G401 (cell line): ENCODE measurements at places on chromosomes 3 and 15.

DNA sequence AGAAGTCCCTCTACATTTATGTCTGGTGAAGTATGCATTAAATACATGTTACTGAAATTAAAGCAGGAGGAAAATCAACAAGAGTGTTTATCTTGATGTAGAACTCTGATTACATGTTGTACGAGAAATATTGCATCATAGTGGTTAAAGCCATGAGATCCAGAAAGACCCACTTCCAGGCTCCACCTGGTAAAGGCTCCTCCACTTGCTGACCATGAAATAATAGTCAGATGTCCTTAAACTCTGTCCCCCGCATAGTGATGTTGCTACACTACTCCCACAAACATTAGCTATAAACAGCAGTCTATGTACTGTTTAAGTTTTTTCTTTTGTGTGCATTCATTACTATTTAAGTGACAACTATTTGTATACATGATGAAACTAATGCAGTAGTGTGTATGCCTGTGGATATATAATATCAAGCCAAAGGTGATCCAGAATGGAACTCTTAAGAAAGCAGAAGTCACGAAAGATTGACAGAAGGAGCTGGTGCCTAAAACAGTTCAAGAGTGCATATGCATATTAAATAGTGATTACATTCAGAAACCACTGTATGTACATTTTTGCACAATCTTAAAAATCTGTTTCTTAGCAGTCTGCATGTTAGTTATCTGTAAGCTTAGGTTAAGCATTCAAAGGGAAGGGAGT, 264.4 kb upstream of the KCNMB2 start:
- no peak for DNase-seq

DNA sequence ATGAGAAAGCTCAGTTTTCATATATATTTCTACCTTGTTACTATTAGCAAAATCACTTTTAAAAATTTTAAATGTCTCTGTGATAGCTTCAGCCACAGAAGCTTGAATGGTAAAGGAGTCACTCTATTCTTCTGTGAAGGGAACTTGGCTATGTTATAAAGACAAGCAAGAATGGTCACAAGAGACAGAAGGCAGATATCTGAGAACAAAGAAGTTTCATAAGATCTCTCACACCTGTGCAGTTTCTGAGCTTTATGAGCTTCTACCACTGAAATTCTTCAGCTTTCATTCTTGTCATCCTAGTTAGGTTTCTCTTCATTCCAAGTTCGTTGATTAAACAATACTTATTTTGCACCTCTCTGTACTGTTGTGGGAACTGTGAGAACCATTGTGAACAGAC, 853.4 kb downstream of the IGSF11 start:
- no peak for DNase-seq

DNA sequence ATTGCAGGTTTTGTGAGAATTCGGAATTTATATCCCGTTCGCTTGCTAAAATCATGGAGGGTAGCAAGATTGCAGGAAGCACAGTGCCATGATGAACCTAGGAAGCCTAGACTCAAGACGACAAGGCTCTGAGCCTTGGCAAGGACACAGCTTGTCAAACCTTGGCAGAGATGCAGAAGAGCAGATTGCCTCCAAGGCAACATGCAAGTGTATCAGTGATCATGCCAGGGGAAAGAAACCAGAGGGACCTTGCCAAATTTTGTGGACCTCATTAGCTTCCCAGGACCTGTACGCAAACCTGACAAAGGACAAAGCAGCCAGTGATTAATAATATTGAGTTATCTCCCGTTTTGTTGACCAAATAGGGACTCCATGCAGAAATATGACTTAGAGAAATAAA, 159.7 kb downstream of the GOLIM4 start:
- peak; percentile 98 for DNase-seq

DNA sequence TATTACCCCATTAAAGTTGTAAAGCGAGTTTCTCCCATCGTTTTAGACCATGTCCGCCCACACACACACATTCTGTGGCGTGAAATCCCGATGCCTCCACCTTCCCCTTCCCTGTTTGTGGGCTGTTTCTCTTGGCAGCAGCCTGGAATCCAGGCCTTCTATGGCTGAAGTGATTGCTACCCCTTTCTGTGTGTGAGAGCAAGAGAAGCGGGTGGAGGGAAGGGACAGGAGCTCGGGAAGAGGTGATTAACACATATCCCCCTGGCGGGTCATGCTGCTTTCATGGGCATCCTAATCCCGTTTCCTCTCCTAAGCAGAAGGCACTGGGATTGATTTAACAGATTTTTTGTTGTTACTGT, 283.8 kb upstream of the RGMA start:
- no peak for DNase-seq

GRCh38 chr3:47715928-47716327, 65.8 kb downstream of the SMARCC1 start:
- no peak for DNase-seq

DNA sequence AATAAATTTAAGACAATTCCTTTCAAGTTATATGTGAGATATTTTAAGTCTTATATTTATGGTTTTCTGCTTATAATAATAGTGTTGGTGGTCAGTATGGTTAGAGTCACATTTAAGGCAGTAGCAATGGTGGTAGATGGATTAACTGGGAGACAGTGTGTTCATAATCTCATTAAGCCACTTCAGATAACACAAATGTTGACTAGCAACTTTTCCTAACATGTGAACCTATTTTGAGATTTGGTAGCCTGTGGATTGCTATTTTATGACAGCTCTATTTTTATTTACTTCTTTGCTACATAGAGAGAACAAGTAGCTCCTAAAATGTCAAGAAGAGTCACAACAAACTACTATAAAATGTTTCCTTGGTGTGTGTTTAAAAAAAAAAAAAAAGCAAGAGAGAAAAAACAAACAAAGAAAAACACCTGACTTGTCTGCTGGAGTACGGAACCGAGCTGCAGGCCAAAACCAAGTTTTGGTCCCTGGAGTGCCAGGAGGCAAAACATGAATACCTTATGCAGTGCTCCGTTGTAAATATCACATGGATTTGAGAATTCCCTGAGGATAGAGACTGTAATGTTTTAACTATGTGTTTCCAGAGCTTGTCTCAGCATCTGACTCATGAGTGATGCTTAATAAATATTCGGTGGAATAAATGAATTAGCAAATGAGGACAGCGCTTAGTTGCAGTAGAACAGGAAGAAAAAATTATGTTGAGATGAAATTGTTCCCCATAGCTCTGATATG, 457.1 kb upstream of the ROBO2 start:
- DNase-seq = no peak

DNA sequence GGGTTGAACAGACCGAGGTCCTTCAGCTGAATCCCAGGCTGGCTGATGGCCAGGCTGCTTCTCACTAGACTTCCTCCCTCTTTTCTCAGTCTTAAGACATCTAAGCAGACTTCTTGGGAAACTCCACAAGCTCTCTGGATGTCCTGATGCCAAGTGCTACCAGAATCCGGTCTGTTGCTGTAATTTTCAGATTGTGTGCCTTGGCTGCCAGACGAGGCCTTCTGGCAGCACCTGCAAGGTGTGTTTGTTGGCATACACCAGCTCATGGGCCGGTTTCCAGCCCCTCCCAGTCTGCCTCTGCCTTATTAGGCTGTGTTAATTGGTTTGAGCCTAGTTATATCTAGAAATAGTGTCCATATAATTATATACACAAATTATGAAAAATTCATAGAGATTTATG, 120.6 kb downstream of the TNIK start:
- DNase-seq = peak; percentile 91

DNA sequence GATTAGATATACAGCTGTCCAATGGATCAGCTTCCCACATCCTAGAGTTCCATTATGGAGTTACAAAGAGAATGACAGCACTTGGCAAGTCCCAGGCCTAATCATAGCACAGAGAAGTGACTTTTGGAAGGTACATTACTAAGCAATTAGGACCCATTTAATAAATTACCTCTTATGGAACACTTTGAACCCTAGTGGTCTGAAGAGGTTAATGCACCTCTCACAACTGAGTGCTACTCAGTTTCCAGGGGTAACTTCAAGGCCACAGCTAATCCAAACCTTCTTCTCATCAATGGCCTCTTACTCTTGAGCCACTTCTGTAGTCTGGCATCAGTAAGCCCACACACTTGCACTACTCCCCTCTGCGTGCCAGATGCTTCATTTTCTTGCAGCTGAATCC, 34.9 kb upstream of the MEIS2 start:
- peak; percentile 4 for DNase-seq

- peak; percentile 54 for DNase-seq
Measured at GRCh38 chr3:143977341-143978262, 6.0 kb downstream of the DIPK2A start.
